Hepatocyte (in vitro differentiated cells): ENCODE measurements at places on chromosomes 16 and 17. TPM values are rescaled to one million over a fixed set of nuclear protein-coding genes. Genes with fewer than 3 reads are reported as not detected.
A peak's percentile ranks its signal among the peaks of the same experiment; 100 is the strongest.

ROGDI gene
- 48.2 and 49.5 TPM in 2 replicates for polyA plus RNA-seq

IRX6 gene
- not detected in 2 replicates for polyA plus RNA-seq

CD68 gene
- 80.4 and 82.6 TPM in 2 replicates for polyA plus RNA-seq

DHX58 gene
- polyA plus RNA-seq: 1.4 and 2.2 TPM in 2 replicates

- DNase-seq: no peak
Measured at GRCh38 chr17:15340966-15341365, 431 bp downstream of the TEKT3 start.

DNA sequence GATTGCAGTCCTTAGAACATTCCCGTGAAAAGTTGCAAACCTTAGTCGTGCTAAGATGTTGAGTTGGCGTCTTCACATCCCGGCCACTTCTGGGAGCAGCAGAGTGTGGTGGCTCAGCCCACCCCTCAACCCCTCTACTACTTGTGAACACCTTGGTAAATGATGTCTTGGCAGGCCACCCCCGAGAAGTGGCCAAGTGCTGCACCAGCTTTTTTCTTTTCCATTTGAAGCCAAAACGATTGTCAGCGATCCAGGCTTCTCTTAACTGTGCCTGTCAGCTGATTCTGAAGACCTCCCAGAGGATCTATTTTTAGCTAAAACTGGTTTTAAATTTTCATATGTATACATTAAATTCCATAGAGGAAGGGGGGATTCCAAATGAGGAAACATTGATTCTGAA, 247.5 kb downstream of the CDH13 start:
- no peak for DNase-seq

GRCh38 chr16:18841833-18842525, 40.6 kb upstream of the ARL6IP1 start:
- DNase-seq: no peak

DNA sequence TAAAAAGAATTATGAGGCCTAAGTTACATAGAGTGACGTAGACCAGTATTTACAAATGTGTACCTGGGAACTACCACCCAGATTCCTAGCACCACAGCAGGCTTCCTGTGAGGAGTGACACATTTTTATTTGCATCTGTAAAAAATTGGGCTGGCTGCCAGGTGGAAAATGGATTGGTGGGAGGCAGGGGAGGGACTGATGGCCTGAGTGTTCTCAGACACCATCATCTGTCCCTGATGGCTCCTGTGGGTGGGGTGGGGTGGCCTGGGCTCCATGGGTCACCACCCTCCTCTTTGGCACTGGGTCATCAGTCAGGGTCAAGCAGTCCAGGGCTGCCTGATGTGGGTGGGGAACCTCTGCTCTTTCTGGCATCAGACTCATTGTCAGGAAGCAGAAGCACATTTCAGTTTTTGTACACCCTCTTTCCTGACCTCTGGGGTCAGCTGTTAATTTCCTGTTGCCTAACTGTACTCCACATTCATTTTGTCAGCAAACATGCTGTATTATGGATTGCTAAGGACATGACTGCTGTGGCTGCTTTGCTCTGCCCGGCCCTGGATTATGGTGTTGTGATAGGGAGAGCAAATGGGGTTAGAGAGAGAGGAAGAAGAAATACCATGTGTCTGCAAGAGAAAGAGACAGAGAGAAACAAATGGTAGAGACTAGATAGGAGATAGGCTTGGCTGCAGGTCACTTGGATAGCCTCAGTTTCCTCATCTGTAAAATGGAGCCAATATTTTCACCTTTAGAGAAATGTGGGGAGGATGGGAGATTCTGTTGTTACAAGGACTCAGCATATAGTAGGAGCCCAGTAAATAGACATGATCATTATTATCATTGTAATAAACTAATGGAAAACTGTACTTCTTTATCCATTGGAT, 11.6 kb upstream of the MFAP4 start:
- peak; percentile 55 for DNase-seq

GRCh38 chr17:57535249-57535966, 209.7 kb downstream of the CCDC182 start:
- DNase-seq: no peak

- peak; percentile 21 for DNase-seq
Measured at GRCh38 chr17:37147301-37147812, 198.6 kb downstream of the AATF start.
